Left cardiac atrium (tissue), 4 donors: ENCODE measurements at places on chromosomes 4 and X. TPM values are rescaled to one million over a fixed set of nuclear protein-coding genes. Genes with fewer than 3 reads are reported as not detected.

GRCh38 chr4:41944089-41944488, 8.9 kb downstream of the TMEM33 start:
- no peak for DNase-seq

- no peak for DNase-seq
These were observed 97.0 kb downstream of the MID1IP1 start for GRCh38 chrX:38898261-38898660.

DNA sequence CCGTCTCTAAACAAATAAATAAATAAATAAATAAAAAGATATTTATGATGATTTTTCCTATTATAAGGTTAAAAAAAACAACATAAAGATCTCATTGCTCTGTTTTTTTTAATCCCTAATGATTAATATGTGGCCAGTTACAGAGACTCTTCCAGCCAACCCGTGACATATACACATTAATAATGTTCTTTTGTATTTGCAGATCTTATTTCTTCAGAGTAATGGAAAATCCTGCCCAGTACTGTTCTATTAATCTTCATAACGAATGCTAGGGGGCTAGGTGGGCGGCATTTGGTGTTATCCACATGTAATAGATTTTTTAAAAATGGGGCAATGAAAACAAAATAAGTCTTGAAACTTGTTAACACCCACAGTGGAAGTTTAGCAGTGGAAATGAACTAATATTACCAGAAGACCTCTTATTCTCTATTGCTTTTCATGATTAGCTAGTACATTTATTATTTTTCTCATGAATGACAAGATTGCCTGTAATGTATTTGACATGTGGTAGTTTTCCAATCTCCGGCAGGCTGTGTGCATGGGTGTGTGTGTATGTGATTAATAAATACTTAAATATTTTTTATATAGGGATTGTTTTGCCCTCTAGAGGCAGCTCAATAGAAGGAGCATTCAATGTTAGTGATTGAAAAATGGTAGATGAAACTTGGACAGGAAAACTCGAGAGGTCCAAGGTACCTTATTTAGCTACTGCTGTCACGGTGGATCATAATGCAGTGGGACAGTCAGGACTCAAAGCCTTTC, 457.4 kb downstream of the IL1RAPL1 start:
- no peak for DNase-seq

DNA sequence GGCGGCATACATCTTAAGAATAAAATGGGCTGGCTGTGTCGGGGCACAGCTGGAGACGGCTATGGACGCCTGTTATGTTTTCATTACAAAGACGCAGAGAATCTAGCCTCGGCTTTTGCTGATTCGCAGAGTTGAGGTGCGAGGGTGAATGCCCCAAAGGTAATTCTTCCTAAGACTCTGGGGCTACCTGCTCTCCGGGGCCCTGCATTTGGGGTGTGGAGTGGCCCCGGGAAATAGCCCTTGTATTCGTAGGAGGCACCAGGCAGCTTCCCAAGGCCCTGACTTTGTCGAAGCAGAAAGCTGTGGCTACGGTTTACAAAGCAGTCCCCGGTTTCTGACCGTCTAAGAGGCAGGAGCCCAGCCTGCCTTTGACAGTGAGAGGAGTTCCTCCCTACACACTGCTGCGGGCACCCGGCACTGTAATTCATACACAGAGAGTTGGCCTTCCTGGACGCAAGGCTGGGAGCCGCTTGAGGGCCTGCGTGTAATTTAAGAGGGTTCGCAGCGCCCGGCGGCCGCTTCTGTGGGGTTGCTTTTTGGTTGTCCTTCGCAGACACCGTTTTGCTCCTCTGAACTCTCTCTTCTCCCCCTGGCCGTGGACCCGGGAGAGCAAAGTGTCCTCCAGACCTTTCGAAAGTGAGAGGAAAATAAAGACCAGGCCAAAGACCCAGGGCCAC, 1.9 kb downstream of the SHOX start:
- DNase-seq = no peak

The MAGEB18 gene
- total RNA-seq = not detected

DNA sequence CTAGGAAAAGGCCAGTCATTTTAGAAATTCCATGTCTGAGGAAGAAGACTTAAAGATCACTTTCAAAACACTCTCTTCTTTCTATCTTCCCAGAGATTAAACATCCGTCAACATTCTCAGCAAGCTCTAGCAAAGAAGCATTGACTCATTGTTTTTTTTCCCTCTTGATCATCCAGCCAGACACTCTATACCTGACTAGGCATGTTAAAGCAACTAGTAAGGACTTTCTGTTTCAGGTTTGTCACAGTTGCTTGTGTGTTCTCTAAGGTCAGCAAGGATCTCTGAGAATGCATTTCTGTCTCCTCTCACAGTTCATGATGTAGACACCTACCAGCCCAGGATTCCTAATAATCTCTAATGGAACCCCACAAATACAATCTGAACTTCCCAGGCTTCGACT, 112.2 kb downstream of the IL13RA2 start:
- no peak for DNase-seq

DNA sequence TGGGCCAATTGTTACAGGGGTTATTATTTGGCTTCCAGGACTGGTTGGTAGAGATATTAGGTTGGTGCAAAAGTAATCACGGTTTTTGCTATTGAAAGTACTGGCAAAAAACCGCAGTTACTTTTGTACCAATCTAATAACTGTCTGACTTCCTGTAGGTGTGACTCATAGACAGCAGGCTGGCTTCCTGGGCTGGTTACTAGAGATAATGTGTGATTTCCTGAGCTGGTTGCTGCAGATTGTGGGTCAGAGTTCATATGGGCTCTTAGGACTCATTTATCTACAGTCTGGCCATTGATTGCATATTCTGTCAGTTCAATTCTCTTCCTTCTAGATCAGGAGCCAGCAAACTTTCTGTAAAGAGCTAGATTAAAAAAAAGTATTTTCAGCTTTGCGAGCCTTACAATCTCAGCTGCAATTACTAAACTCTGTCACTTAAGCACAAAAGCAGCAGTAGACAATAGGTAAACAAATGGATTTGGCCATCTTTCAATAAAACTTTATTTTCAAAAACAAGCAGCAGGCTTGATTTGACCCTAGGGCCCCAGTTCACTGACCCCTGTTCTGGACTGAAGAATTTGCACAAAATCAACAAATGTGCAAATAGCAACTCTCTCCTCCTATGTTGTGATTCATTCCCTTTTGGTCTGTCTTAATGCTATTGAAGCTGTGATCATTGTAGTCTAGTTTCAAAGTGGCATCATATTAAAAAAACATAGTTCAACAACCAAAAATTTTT, 50.8 kb upstream of the BOD1L1 start:
- no peak for DNase-seq

GRCh38 chr4:87046121-87046551, 111.3 kb downstream of the AFF1 start:
- DNase-seq = no peak

The SLC2A9 gene
- total RNA-seq = 12.4 TPM

GRCh38 chr4:81648576-81649275, 177.0 kb upstream of the RASGEF1B start:
- DNase-seq = no peak

GRCh38 chr4:34619531-34620162, 1624.7 kb downstream of the ARAP2 start:
- DNase-seq = no peak

- peak; percentile 68 for DNase-seq
These were observed at the start of gene PWWP3B for GRCh38 chrX:106168107-106168506. Gene PWWP3B (plus strand): TSS chrX:106168305. CDS start chrX:106205433, 37,128 bp downstream.

The BST1 gene
- 8.7 TPM for total RNA-seq

The IRF2 gene
- 27.1 TPM for total RNA-seq

The PDGFC gene
- 16.5 TPM for total RNA-seq

The MAGIX gene
- 7.7 TPM for total RNA-seq

DNA sequence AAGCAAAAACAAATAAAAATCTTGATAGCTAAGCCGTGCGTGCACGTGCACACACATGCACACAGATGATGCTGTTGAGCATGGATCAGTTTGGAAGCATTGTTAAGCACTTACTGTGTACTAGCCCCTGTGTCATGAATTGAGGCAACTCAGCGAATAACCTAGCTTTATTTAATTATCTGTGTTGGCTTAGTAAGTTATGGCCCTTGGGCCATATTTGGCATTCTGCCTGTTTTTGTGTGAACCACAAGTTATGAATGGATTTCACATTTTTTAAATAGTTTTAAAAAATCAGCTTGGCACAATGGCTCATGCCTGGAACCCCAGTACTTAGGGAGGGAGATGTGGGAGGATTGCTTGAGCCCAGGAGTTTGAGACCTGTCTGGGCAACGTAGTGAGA, 113.6 kb upstream of the CBLL2 start:
- no peak for DNase-seq

The ACE2 gene
- total RNA-seq = 14.3 TPM

- no peak for DNase-seq
These were observed 411 bp upstream of the GPRASP1 start for GRCh38 chrX:102650903-102651241.

DNA sequence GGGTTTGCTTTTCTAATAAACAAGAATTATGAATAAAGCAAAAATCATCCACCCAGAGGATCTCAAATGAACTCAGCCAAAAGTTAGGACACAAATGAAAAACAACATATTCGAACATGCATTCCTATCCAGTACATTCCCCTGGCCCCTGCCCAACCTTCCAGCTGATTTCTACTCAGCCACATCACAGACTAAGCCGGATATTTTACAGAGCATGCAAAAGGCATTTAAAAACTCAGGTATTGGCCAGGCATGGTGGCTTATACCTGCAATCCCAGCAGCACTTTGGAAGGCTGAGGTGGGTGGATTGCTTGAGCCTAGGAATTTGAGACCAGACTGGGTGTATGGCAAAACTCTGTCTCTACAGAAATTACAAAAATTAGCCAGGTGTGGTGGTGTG, 54.6 kb downstream of the RELL1 start:
- peak; percentile 42 for DNase-seq

GRCh38 chrX:11407331-11408108, 114.3 kb downstream of the AMELX start:
- DNase-seq = no peak

DNA sequence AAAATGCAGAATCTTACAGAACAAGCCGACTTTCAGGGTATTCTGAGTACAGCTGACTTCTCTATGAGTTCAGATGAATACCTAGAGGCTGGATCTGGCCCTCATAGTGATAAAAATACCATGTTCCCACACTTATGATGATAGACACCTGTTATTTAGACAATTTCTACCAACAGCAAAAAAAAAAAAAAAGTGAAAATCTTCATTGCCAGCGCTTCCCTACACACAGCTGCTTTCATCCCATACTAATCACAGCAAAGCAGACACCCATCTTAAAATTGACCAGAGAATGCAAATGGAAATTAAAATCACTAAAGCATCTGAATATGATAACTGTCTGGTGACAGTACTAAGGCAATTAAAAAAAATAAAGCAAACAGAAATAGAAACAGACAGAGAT, 132.1 kb upstream of the ADGRL3 start:
- no peak for DNase-seq

GRCh38 chr4:138639018-138639741, 376.4 kb upstream of the NOCT start:
- DNase-seq = no peak

DNA sequence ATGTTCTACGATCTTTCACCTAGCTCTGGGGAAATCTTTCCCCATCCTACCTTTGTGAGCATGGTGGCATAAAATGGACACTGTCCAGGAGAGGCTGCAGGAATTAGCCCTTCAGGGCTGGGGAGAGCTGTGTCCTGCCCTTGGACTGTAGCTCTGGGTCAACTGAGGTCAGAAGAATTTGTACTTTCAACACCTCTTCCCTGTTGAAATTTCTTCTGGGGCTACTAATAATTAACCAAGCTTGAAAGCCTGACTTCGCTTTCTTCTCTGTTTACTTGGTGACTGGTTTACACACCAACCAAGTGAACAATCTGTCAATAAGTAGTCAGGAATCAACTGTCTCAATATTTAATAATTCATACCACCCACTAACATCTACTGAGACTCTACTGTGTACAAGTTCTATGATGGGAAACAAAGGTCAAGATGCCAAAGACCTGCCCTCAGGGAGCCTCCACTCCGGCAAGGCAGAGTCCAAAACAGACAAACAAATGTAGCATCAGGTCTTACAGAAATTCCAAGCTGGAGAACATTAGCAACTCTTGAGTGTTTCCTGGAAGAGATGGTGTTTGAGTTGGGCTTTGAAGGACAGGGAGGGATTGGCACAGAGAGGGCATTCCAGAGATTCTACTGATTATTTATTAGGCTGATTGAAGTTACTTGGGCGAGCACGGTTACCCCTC, 113.1 kb downstream of the ENPP6 start:
- no peak for DNase-seq
